ENCODE measurements at places on chromosomes 2 and 18.

DNA sequence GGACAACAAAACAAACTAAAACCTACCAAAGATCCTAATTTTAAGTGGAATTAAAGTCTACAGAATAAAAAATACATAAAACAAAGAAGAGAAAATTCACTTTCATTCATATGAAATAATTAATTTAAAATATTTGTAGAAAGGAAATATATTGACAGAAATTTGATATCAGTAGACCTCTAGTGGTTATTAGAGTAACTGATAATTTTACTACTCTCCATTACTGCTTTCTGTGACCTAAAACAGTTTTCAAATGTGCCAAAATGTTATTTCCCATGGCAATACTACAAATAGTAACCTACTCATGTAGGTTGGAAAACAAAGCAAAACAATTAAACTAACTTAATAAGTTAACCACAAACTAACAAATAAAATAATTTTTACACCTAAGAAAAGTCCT lies 147.1 kb downstream of the NOL4 start:
- no peak for DNase-seq

DNA sequence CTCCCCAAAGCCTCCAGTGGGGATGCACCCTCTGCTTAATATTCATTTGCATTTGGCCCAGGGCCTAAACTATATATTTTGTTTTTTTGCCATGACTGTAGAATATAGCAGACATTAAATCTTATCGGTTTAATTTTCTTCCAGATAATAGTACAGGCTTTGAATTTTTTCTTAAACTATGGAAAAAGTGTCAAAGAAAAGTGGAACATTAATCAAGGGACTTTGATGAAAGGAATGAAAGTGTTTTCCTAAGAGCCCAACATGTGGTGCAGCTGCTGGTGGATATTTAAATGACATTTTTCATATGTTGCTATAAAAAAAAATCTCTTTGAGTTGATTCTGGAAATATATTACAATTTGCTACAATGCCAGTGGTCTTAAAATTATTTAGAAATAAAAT lies 346.8 kb downstream of the CYP26B1 start:
- no peak for DNase-seq

DNA sequence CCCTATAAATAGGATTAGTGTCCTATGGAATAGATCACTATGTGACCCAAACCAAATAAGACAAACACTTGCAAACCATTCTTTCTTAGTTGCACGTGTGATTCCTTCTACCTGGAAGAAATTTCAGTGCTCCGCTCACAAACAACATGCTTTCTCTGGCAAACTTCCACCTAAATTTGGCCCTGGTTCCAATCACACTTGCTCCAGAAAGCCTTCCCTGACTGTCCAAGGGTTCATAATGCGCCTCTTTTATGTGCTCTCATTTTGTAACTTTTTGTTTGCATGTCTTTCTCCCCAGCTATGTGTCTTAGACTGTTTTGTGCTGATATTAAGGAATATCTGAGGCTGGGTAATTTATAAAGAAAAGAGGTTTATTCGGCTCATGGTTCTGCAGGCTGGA lies 69.8 kb downstream of the GRB14 start:
- DNase-seq = no peak

DNA sequence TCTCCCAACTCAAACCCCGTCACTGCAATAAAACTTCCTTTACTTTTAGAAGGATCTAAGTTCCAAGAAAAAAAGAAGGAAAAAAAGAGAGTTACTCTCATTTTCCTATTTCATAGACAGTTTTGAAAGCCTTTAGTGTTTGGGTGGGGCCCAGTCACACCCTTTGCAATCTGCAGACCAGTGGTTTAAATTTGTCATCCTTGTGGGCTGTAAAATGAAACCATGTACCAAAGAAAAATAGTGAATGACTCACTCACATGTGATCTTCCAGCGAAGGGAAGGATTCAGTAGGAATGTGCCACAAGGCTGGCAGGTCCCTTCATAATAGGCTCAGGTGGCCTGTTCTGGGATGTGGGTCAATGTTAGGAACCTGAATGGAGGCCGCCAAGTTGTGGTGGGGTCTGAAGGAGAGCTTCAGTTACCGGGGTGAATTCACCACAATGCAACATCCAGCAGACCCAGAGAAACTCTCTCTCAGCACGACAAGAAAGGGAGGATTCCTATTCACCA lies 28.3 kb downstream of the ANXA4 start:
- DNase-seq = no peak

DNA sequence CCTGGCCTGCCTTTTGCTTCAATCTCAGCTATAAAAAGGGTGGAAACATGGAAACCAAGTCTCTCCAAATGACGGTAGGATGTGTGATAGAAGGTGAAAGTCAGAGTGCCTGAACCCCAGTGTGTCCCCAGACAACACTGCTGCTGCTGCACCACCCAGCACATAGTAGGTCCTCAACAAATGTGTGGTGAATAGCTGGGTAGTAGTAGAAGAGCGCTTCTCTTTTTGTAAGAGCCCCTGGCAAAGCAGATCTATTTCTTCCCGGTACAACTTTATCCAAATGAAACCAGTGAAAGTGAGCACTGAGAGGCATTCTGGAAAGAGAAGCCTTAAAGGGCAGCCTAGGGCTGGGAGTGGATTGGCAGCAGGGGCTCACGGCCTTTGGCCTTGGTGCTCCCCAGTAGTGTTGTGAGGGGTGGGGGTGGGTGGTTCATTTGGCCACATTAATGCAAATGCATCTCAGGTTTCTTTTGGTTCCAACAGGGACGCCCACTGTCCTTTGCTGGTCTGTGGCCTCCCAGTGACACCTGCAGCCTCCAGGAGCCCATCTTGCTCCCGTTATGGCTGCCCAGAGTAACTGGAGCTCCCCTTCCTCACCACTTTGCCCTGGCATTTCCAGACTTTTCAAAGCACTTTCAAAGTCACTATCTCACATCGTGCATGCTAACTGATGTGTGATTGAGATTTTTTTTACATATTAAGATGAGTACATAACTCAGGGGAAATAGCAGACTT lies 304.3 kb upstream of the EPAS1 start:
- no peak for DNase-seq

GRCh38 chr2:34785206-34785785 lies 1186.2 kb upstream of the FAM98A start:
- DNase-seq = no peak

DNA sequence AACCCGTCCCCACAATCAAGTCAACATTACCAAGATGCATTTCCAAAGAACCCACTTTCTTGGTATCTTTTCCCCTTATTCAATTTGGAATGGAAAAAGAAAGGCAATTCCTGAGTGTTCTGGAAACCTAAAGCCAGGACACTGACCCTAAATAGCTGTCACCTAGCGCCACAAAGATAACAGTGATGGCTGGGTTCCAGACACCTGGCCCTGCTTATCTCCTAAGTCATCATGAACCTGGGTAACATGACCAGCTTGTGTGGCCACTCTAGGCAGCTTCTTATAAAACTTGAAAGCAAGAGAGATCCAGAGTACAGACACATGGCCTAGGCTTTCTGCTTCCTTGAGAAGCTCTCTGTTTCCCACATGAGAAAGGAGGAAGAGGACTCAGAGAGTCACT lies 95.4 kb downstream of the BOD1L2 start:
- DNase-seq = no peak

DNA sequence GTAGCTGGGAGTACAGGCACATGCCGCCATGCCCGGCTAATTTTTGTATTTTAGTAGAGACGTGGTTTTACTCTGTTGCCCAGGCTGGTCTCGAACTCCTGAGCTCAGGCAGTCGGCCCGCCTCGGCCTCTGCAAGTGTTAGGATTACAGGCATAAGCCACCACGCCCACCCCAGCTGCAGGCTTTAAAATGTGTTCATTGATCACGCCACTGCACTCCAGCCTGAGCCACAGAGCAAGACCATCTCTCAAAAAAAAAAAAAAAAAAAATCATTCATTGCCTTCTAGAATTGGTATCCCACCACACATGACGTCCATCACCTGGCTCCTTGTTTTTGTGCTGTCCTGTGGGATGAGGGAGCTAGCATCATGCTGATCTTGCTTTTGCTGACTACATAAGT lies 127.4 kb downstream of the VIT start:
- DNase-seq = no peak

DNA sequence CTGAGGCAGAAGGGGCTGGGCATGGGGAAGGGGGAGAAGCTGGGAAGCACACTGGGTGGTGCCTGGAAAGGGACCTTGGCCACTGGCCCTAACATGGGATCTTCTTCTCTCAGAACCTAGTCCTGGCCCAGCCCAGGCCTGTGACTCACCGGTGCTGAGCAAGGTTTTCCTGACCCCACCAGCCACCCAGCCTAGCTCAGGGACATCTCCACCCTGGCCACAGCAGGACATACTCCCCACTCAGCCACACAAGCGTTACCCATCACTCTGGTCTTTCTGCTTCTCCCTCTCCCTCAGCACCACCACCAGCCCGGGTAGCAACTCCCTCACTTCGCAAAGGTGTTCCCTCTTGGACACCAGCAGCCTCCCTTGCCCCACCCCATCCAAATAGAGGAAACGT lies 22.8 kb downstream of the TNS1 start:
- no peak for DNase-seq

DNA sequence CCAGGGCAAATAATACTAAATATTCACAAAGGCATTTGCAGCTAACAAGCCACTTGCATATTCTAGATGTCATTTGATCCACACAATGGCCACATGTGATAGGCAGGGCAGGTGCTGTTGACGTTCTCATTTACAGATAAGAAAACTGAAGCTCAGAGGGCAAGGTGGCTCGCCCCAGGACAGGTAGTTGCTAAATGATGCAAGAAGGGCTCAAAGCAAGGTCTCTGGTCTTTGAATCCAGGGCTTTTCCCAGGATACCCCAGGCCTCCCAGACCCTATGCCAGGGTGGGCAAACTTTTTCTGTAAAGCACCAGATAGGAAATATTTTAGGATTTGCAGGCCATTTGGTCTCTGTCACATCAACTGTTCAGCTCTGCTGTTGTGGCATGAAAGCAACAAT lies 35.1 kb downstream of the LOXHD1 start:
- DNase-seq = no peak

DNA sequence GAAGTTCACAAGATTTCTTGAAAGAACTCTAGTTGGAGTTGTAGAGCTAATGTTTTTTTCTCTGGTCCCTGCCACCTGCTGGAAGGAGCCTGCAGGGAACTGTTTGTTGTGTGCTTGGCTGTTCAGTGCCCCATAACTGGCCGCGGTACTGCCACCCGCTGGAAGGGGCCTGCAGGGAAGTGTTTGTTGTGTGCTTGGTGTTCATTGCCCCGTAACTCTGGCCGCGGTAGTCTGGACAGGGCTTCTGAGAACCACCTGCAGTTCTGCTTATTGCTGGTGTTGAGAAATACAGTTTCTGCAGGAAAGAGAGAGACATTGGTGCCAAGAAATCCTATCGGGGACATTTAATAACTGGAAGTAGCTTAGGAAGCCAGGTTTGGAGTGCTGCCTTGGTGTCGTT lies 58.1 kb downstream of the AGAP1 start:
- DNase-seq = no peak

DNA sequence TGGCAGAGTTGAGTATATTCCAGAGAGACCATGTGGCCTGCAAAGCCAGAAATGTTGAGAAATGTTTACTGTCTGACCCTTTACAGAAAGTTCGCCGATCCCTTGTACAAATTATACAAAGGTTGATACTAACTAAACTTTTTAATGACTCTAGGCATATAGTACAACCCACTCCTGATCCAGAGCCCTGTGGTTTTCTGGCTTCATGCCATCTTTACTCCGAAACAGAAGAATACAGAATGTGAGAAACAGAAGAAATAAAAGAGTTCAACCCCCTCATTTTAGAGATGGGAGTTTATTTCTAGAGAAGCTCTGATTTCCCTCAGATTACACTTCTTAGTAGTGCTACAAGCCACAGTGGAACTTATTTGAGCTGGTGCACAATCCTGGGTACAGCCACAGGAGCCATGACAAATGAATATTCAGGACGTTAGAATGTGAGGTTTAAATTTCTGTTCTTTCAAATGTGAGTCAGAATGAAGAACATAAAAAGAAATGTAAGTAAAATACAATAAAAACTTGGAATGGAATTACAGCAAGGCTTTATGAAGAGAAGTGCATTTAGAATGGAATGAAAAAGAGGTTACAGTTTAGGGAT lies 38.0 kb upstream of the SMCHD1 start:
- DNase-seq = no peak

DNA sequence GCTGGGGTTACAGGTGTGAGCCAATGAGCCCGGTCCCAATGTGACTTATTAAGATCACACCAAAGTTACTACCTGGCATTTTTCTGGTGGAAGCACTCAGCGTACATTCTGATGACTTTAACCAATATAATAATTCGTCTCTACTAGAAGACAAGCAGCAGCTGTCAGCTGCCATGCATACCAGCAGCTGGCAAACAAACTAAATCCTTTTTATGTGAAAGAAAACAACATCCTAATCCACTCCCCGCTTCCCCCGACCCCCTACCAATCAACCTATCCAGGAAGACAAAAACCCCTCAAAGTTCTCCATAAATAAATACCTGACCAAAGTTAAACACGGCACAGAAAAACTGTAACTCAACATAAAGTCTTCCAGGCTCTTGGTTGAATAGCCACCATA lies 42.1 kb downstream of the GPR155 start:
- no peak for DNase-seq

DNA sequence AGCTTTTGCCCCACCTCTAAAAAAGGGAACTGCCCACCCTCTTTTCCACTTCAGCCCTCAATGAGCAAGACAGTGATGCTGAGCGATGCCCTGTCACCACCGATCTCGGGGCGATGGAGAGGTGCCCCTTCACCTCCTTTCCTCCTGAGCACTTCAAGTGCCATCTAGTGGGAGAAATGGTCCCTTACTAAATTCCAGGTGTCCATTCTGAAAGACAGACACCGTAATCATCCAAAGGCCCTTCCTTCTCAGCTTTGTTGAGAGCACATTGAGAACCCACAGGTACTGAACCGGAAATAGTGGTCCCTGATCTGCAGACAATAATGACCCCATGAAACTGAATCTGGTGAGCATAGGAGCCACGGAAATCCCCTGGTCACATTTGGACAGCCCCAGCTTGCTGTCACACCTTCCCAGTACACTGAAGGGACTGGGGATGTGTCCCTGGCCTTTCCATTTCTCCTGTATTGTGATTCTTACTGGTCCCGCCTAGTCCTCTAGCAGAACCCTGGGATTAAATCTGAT lies 38.5 kb downstream of the KCTD18 start:
- no peak for DNase-seq

DNA sequence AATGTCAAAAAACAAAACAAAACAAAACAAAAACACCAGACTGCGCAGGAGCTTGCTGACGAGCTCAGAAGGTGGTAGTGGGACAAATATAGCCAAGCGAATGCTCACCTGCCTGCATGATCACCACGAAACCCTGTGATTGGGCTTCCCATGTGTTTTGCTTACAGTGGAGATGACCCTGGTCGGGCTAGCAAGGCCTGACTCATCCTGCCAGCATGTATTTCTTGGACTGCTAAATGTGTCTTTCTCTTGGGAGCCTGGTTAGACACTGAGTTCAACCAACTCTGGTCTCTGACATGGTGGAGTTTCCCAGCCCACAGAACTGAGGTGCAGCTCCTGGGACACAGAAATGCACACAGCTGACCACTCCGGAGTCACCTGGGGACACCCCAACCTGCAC lies 30.7 kb upstream of the DUSP2 start:
- no peak for DNase-seq

DNA sequence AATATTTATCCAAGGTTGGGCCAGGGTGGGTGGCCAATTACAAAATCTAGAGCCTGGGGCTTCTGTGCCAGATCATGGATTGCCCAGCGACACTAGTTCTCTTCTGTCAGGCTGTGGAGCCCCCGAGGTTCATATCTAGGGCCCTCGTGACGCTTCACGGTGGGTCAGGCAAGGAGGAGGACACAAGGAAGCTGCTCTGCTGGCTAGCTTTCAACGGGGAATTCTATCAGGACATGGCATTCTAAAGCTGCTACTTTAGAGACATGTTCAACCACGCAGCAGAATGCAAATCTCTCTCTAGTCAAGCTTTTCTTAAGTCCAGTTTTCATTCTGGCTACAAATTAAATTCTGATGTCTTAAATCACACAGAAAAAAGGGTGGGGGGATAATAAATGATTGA lies 180.2 kb downstream of the THADA start:
- DNase-seq = no peak
